ENCODE measurements at places on chromosomes 7 and 10.
A peak's percentile ranks its signal among the peaks of the same experiment; 100 is the strongest.

- DNase-seq, result no peak
Observed at GRCh38 chr7:69122953-69123352, 475.3 kb upstream of the AUTS2 start.

GRCh38 chr10:28684157-28684985 is 7.0 kb downstream of the BAMBI start:
- DNase-seq, result no peak

DNA sequence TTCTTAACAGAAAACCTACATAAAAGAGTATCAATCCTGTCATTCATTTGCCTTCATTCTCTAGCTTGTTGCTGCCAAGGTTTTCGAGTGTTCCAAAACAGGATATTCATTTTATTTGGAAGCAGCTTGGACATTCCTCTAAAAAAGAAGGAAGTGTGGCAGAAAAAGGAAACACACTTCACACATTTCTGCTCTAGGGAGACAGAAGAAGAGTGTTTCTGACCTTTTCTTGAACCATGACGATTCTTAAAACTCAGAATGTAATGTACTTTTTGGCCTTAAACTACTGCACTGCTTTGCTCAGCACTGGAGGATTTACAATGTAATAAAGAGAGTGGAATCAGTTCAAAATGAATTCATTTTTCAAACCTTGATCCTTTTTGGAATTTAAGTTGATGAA is 81.3 kb downstream of the SEMA3A start:
- DNase-seq, result no peak

DNA sequence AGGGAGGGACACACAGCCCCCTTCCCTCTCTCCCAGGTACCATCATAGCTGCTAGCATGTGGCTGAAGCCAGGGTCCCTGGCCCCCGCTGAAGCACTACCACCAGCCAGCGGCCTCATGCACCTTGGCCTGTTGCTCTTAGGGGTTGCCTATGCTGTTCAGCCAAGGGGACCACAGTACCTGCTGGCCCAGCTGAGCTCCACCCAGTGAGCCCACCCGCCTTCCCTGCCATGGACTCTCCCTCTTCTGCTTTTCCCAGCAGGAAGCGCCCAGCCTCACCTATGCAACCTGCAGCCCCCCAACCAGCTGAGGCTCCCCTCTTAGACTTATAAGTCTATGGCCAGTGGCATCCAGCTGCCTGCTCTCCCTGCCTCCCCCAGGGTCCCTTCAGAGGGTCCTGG is 8.7 kb upstream of the MTPAP start:
- no peak for DNase-seq

DNA sequence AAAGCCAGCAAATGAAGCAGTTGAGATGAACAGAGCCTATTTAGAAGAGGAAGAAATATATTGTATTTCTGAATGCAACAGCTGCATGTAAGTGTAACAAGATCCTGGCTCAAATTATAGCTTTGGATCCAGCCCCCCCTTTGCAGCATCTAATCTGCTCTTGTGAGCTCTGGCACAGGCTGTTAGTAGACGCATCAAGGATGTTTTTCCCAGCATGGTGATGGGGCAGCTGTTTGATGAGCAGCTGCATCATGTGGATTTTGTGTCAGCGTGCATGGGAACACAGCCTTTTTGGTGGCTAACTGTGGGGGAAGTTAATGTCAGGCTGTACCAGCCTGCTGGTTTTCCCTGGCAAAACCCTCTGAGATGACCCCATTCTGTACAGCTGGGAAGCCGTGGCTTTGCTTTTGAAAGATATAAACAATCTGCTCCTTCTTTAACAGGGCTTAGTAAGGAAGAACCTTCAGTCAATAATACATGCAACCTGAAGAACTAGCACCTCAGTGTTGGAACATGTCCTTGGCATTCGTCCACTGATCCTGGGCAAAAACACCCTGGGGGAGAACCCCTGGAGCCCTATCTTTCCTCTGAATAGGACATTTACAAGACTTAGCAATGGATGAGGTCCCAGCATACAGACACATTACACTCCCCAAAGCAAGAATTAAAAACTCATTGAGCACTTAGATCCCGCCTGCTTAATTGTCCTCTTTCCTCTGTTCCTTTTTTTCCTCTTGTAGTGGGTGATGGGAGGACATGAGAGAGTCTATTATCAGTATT is 70.6 kb downstream of the NPS start:
- DNase-seq, result no peak

GRCh38 chr7:44078521-44078920 is 3.8 kb downstream of the POLM start:
- DNase-seq, result no peak

- DNase-seq, result no peak
Observed at GRCh38 chr7:27210441-27211083, 10.7 kb upstream of the HOXA13 start.

- no peak for DNase-seq
Observed at GRCh38 chr7:79515358-79515757, 61.9 kb upstream of the MAGI2 start.

DNA sequence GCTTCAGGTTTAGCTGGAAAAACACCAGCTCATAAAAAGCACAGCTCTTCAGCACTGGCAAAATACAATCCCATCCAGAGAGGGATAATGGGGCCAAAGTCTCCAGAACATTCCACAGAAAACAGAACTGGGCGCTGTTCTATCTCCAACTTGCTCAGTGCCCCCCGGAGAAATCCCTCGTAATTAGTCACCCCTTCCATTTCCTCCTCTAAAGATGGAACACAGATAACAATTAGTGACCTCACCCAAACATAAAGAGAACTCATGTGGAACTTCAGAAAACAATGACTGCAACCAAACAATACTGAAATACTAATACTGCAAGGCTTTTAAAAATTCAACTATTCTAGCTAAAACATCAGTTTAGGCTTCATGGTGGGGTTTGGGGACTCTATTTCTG is 46.3 kb downstream of the KIAA1549 start:
- DNase-seq, result no peak

- DNase-seq, result no peak
Observed at GRCh38 chr7:118684796-118685195, 460.3 kb downstream of the ANKRD7 start.

DNA sequence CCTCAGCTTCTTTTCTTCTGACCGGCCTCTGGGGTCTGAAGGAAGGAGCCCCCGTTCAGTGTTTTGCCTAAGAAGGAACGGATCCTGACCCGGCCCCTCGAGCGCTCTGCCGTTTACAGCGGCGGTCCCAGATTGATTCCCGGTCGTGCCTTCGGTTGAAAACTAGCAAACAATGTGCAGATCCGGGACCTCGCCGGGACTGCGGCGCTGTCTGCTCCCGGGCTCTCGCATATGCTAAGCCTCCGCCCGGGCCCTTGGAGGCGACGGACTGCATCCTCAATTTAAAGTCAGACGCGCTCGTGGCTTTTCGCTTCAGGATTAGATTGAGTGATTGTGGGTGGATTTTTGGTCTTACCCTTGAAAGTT is 559 bp downstream of the DBF4 start:
- DNase-seq, result peak; percentile 14

DNA sequence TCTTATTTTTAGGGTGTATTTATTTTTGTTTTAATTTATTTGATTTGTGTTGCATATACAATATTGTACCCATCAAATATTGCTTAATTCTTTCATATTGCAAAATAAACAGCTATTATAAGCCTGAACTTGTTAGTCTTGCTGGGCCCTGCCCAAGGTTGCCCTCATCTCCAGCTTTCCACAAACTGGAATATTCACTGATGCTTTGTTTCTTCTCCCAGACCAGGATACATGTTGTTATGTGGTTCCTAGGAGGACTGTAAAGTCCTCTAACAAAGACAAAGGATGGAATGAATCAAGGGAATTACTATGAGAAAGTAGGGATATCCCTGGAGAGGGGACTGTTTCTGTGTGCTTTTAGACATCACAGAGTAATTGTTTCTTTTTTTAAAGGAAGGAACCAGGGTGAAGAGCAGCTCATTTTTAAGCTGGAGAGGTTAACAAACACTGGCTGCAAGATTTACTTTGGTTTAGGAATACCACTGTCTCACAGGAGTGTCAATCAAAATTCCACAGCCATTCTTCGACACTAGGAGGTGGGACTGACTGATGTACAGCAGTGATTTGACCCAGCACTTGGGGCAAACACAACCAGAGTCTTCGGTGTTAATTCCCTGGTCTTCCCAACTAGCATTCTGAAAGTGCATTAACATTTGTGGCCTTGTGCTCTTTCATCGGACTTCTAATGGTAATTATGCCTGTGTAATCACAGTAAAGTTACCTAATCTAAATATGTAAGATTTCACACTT is 14.8 kb upstream of the CD36 start:
- DNase-seq, result no peak

- DNase-seq, result no peak
Observed at GRCh38 chr7:83410989-83411591, 237.8 kb downstream of the SEMA3E start.

DNA sequence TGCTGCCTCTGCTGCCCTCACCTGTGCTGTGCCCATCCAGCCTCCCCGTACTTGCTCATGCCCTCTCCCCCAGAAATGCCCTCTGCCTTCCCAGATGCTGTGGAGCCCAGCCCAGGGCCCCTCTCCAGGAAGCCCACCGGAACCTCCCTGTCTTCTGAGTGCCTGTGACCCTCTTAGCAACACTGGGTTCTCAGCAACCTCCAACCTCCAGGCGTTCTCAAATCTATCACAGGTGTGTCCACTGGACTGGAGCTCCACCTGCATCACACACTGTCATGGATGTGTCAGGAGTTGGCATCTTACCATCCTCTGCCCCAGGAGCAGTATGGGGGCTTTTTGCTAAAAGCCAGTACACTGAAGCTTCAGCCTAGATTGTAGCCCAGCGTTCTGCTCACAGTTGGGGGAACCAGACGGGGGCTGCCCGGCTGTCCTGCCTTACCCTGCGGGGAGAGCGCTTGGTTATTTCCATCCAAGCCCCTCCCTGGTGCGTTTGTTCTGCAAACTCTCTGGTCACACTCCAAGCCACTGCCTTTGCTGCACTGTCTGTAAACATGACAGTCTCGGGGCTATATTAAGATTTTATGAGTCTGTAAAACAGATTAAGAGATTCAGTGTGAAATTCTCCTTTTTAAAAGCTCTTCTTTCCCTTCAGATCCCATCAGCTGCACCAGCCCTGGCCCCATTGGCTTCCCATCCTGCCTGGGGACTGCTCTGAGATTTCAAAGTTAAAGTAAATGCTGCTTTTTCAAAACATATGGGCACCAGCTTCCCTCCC is 71.3 kb upstream of the CPXM2 start:
- DNase-seq, result no peak

DNA sequence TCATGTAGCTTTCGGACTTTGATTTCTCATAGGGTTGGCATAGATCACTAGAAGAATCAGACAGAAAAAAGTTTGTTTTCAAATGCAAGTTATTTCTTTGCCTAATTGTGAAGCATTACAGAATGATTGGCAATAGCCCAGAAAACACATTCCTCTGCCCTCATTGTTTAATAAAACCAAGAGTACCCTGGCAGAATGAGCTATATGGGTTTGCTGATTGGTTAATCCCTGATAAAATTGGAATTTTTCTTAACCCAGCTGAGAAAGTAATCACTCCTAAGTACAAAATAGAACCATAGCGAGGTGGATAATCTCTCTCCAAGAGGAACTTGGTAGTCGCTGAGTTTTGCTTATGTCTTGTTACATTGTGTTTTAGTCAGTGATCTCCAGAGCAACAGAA is 30.9 kb upstream of the CREB5 start:
- no peak for DNase-seq

GRCh38 chr7:75055830-75056772 is 17.5 kb downstream of the RCC1L start:
- DNase-seq, result no peak

- no peak for DNase-seq
Observed at GRCh38 chr10:118965645-118966044, 63.9 kb upstream of the NANOS1 start.

- DNase-seq, result no peak
Observed at GRCh38 chr7:143410521-143411004, 1.9 kb upstream of the EPHA1 start.

DNA sequence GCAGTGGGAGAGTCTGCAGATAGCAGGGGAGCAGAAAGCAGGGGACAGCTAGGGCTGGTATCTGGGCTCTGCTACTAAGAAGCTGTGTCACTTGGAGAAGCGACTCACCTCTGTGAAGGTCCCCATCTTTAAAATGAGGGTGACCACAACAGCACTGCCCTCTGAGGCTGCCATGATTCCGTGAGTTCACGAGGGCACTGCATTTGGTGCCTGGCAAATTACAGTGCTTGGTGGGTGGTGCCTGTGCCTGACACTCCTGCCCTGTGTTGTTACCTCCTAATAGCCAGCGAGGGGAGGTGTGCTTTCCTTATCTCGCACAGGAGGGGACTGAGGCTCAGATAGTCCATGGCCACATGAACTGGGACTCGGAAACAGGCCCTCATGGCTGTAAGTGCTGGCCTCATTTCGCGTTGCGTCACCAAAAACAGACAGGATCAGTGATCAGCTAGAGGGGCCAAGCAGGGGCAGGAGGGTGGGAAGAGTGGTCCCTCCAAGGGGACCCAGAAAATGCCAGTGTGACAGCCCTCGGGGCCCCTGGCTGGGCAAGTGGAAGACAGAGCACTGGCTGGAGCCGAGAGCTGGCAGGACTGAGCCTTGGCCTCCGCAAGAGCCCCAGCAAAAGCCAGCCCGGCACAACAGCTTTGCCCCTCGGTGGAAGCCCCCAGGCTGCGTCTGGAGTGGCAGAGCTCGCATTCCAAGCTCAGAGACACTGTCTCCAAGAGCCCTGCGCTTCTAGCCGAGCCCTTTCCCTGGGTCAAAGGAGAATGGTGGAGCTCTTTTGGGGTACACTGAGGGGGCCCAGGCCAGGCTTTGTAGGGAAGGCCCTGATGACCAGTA is 17.3 kb upstream of the BNIP3 start:
- no peak for DNase-seq

GRCh38 chr10:88181902-88182600 is 318.6 kb downstream of the PTEN start:
- DNase-seq, result no peak

- no peak for DNase-seq
Observed at GRCh38 chr7:130476297-130477150, 15.4 kb upstream of the MEST start.

- no peak for DNase-seq
Observed at GRCh38 chr10:131968949-131969348, 12.8 kb downstream of the BNIP3 start.

GRCh38 chr10:126062131-126063032 is 166.0 kb downstream of the FANK1 start:
- DNase-seq, result no peak

DNA sequence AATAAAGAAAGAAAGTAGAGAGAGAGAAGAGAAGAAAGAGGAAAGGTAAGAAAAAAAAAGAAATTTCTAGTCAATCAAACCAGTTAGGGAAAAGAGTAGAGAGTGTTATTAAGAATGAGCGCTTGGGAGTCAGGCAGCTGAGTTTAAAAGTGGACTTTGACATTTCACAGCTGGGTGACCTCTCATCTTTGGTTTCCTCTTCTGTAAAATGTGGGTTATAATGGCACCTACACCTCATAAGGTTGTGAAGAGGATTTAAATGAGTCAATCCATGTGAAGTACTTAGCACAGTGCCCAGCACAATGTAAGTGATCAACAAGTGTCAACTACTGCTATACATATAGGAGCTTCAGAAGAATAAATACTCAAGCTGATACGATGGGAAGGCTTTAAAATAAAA is 12.2 kb downstream of the HOXA1 start:
- DNase-seq, result no peak

- no peak for DNase-seq
Observed at GRCh38 chr7:123993996-123994395, 38.9 kb downstream of the TMEM229A start.

Data from stimulated activated CD8-positive, alpha-beta memory T cell treated with anti-CD3 and anti-CD28 coated beads, Interleukin-12 subunit alpha, Interleukin-12 subunit beta, amount 100 ng/mL, for 1 hour (primary cell).